ENCODE measurements at places on chromosomes 2 and 18.
A peak's percentile ranks its signal among the peaks of the same experiment; 100 is the strongest.

- no peak for DNase-seq
These were observed 4.7 kb upstream of the CDK5R2 start for GRCh38 chr2:218954541-218955300.

- peak; percentile 17 for DNase-seq
These were observed 24.2 kb upstream of the CASP8 start for GRCh38 chr2:201235860-201236811.

DNA sequence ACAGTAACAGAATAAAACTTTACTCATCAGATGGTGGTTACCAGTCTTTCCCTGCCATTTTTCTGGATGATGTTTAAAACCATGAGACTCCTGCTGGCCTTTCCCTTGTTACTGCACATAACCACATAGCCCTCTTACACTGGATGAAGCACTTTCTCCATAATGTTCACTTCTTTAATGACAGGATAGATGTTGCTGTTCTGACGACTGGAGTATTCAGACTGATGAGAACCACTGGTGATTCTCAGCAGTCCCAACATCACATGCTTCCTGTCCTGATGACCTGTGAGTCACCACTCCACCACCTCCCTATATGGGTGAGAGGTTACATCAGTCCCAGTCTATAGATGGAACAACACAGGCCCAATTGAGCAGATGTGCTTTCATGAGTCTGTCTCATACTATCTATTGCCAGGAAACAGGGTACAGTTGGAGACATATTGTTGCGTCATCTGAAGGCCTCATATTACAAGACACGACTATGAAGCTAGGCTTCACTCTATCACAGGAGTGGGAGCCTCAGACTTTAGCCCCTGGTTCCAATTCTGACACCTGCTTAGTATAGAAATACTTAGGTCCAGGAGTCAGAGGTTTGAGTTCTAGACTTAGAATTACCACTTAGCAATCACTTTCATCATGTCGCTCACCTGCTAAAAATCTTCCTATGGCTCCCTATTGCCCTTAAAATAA, 145.7 kb upstream of the KLF7 start:
- peak; percentile 52 for DNase-seq

DNA sequence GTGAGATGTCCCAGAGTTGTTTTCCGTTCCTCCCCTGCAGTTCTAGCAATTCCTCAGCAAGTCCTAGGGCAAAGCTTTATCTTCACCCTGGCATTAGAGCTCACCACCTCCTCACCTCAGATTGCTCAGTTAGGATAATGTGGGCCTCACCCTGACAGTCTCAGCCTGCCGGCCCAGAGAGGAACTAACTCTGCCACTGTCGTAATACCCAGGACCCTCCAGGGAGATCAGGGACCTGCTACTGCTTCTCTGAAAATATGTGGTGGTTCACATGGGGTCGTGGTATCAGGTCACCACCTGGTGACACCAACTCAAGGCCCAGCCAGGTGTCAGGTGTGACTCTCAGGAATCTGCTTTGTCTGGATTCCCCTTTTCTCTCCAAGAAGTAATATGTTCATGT, 120.7 kb downstream of the FEZ2 start:
- no peak for DNase-seq

- no peak for DNase-seq
These were observed 18.2 kb downstream of the FBLN7 start for GRCh38 chr2:112156152-112156986.

- no peak for DNase-seq
These were observed 73.8 kb downstream of the AQP4 start for GRCh38 chr18:26791676-26792075.

GRCh38 chr2:199025146-199025545, 432.6 kb downstream of the SATB2 start:
- no peak for DNase-seq

DNA sequence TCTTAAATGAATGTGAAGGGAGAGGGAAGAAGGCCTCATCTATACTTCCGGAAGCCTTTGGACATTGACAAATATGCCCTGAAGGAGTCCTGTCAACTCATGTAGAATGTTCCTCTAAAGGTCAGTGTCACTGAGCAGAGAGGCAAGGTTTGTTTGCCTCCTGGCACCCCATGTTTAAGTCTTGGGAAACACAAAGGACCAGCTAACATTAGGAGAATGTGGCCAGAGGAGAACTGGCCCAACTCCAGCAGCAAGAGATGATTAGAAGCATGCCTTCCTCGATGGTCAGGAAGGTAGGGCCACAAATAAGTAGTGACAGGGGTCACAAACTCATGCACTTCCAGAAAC, 5.7 kb downstream of the DYSF start:
- DNase-seq, result no peak

- no peak for DNase-seq
These were observed 234.1 kb downstream of the DYSF start for GRCh38 chr2:71687412-71687811.

DNA sequence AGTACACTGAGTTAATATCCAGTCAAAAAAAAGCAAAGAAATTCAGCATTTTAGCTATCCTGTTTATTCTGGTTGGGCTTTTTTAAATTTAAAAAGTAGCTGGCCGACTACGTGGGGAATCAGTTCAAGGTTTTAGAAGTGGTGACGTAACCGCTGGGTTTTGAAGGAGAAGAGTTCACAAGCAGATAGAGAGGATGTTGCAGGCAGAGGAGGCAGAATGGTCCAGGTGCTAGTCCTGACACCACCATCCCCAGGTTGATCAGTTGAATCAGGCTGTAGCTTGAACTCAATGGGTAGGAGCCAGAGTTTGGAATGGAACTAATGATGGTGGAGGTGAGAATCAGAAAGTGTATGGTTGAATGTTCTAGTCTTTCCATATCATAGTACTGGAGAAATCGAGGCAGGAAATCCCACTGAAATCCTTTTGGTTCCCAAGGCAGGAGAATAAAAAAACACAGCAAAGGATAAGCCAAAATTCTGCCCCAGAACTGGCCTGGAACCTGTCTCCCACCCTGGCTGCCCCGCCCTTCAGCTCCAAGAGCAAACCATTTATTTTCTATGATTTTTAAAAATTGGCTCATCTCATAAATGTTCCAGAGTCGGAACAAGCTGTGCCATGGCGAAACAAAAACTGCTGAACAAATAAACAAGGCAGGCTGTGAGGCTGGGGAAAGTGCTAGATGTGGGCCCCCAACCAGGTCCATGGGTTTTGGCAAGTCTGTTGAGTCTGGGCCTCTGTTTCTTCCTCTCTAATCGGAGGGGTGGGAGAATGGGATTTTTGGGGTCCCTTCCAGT, 44.0 kb downstream of the SLC4A1AP start:
- no peak for DNase-seq

DNA sequence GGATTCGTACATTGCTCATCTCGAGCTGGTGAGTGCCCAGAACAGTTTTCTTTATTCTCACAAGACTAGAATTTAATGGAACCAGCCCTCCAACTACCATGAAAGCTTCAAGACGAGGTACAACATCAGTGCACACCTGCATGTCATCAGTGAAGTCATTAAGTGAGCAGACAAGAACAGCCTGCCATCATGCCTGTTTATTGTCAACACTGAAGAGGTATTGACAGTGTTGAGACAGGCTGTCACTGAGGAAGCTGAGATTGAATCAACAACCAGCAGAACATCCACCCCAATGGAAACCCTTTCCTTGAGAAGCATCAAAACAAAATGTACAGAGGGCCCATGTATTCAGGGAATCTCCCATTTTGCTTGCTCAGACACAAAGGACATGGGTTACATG, 148.0 kb upstream of the TCF4 start:
- DNase-seq, result no peak

GRCh38 chr18:53101536-53102105, 761.6 kb downstream of the DCC start:
- DNase-seq, result no peak

GRCh38 chr2:45211636-45212035, 202.4 kb upstream of the SIX2 start:
- DNase-seq, result no peak

GRCh38 chr18:69947361-69948133, at the start of gene CD226:
Gene CD226, minus strand, starts transcription at chr18:69947873. Its CDS starts 467 bp downstream, at chr18:69947406.
- no peak for DNase-seq

- no peak for DNase-seq
These were observed 232.7 kb upstream of the UBE2E3 start for GRCh38 chr2:180747728-180748127.

GRCh38 chr18:77059294-77059916, 73.2 kb downstream of the MBP start:
- peak; percentile 8 for DNase-seq

- DNase-seq, result no peak
These were observed 118.0 kb upstream of the TMEM200C start for GRCh38 chr18:6013171-6013810.

GRCh38 chr2:187177253-187177652, 270.8 kb downstream of the CALCRL start:
- no peak for DNase-seq

Data from NCI-H446 treated with DMSO at 0.1 percent for 48 hours (cell line).